Urinary bladder (tissue), 4 donors: ENCODE measurements at places on chromosomes 12 and 14.

DNA sequence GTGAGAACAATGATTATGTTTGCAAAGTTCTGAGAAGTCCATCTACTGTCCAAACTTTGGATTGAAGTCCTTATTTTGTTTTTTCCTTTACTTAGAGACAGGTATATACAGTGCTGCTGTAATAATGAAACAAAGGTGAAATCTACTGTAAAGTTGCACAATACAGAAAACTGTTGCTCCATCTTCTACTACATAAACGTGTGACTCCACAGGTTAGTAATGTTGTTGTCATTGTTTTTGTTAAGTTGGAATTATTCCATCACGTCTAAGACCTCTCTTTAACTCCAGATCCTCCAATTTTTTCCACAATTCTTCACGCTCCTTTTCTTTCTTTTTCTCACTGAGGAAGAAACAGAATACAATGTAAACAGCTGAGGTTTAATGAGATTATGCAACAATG, 57.0 kb upstream of the GPHB5 start:
- no peak for DNase-seq

DNA sequence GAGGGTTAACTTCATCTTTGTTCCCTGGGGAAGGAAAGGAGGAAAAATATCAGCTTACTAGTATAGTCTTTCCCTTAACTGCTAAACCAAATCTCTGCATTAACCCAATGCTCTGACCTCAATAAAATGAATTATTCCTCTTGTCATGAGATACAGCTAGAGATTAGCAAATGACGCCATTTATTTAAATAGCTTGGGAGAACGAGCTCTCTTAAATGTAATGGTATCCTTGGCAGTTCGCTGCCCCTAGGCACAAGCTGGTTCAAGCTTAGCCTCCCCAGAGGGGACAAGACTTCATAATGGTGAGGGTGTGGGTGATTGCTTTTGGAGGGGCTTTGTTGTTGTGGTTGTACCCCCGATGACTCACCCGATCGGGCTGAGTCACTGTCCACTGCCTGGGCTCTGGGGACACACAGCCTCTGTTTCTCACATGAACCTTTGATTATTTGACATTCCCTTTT, 19.6 kb downstream of the FNTB start:
- DNase-seq: no peak

DNA sequence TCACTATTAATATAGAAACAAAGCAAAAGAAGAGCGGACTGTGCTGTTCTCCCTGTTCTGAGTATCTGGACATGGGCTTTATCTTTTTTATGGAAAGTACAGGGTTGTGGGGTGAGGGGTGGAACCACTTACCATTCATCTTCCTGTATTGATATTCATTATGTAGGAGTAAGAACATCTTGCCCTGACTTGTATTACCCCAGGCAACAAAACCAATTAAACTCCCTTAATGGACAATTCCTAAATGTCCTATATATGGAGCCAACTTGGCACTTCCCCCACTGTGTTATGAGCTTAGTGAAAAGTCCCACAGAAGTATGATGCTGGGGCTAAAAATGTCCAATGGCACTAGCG, 139.9 kb upstream of the KRR1 start:
- DNase-seq: peak; percentile 86

DNA sequence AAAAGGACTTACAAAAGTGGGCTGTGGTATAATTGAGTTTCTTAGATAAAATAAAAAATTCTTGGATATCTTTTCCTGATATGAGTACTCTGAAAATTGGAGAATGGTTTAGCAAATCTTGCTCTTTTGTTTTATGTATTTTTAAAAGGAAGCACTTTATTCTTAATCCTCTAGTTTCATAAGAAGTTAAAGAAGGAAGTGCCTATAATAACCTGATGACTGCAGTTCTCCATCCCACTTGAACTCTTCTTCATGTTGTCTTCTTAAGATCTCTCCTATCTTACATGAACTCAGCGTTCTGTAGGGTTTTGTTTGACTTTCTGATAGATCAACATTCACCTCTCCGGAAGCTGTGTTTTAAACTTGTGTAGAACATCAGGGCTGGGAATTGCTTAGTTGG, 271.0 kb downstream of the ERC1 start:
- no peak for DNase-seq

DNA sequence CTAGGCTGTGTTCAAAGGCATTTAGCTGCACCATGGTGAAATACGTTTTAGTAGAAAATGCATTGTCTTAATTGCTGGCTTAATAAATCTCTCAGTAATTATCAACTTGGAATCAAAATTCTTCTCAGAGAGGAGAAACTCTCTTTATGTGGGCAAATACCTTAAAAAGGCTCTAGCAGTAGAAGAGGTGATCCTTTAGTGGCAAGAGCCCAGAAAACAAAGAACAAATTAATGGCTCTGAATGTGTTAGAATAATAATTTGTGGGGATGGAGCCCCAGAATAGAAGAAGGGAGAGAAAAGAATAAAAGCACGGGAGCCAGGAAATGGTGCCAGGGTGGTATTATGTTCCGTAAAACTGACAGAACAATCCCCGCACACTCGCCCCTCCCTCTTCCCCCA, 14.8 kb downstream of the TSPAN8 start:
- DNase-seq: no peak

GRCh38 chr12:51677284-51677968, 86.4 kb downstream of the SCN8A start:
- DNase-seq: no peak

GRCh38 chr14:36553656-36554260, 28.7 kb downstream of the NKX2-8 start:
- DNase-seq: no peak

DNA sequence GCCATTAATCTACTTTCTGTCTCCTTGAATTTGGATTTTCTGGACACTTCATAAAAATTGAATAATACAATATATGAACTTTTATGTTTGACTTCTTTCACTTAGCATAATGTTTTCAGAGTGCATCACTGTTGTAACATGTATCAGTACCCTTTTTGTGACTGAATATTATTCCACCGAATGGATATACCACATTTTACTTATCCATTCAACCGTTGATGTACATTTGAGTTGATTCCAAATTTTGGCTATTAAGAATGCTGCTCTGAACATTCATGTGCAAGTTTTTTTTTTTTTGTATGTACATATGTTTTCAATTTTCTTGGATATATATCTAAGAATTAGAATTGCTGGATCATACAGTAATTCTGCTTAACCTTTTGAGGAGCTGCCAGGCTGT, 43.2 kb downstream of the CPSF2 start:
- no peak for DNase-seq

- no peak for DNase-seq
Observed at GRCh38 chr12:51777457-51777856, 71.1 kb downstream of the FIGNL2 start.

- no peak for DNase-seq
Observed at GRCh38 chr14:51479584-51480325, 172.0 kb upstream of the FRMD6 start.
